8988T (cell line): ENCODE measurements at places on chromosomes 4 and X.

DNA sequence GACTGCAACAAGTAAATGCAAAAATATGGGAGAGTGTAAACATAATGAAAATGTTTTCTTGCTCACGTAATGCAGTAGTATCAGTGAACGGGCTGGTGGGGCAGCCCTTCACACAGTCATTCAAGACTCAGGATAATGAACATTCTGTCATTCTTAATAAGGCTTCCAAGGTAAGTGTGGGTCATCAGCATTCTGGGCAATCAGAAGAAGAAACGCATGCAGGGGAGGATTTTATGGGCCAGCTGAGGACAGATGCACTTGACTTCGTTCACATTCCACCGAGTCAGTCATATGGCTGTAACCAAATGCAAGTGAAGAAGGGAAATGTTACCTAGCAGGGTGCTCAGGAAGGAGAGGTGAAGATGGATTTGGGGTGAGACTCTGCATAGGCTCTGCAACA, 68.0 kb upstream of the MAP9 start:
- no peak for DNase-seq

DNA sequence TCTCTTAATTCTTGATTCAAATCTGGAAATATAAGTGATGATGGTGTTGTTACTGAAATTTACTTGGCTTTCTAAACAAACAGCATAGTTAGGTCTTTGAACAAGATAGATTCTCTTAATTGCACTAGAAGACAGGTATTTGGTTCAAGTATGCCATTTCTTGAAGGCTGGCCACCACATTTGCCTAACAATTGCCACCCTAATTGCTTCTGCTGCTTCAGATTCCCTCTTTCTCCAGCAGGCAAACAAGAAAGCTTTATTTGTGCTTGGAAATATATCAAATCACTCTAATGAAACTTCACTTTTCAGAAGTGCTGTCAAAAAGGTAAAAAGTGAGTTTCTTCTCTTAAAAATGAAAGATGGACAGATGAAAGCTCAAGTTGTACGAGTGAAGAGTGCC, 418.6 kb downstream of the INPP4B start:
- no peak for DNase-seq

DNA sequence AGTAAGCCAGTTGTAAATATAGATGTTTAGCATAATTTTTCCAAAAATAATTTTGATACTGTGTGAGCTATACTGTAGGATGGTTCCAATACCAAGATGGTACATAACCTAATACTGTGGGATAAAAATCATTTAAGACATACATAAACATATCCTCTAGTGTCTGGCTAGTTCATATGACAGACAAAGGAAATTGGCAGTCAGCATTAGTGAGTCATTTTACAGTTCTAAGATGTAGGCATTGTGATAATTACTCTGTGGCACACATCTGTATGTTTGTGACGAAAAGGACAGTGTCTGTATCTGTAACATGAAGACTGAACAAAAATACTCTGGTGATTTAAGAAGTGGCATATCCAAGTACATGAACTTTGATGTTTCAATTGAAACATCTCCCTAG, 49.6 kb downstream of the UGT2A2 start:
- no peak for DNase-seq

DNA sequence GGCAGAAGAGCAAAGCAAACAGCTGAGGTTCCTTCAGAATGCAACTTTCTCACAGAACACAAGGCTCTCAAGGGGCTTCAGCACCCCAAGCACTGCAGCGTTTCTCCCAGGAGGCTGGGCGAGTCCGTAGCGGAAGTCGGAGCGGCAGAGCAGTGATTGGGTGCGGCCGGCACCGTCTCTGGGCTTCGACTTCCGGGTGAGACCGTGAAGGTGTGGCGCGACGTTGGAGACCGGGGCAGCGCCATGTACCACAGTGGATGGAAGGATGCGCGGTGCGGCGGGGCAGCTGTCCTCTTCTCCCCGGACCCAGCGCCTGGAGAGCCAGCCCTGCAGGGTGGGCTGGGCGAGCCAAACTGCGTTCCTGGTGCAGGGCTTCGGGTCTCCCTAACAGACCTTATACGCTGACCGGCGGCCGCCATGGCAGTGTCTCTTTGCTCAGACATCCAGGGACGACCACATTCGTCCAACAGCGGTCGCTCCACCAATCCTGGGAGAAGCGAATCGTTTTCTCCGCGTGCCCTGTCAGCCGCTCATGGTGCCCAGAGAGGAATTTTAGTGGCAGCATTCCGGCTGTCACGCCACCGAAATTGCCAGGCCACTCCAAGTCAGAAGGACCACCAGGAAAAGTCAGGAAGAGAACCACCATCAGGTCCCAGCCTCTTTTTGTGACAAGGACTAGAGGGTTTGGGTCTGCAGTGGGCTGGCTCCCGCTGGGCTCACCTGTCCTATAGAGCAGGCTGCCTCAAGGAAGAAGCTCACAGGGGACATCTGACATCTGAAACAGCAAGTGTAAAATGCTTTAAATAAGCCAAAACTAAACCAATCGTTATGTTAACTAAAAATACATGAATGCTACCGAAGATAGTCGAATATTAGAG, 20.5 kb downstream of the TRIM61 start:
- no peak for DNase-seq

DNA sequence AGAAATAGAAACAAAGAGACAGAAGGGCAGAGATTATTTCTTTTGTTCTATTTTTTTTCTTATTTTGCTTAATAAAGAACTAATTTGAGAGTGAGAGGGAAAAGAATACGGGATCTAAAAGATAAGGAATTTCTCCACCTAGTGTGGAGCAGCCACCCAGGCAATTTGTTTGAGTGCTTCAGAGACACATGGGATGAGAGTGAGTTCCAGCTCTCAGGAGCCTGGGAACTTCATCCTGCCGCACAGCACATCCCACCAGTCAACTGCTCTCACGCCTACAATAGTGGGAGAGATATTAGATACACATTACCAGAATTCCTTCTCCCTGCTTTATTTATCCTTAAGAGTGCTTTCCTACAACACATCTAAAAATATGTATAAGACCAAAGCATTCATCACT, 946.4 kb downstream of the PDHA2 start:
- DNase-seq = no peak

GRCh38 chrX:27966955-27967354, 14.3 kb downstream of the DCAF8L1 start:
- no peak for DNase-seq

DNA sequence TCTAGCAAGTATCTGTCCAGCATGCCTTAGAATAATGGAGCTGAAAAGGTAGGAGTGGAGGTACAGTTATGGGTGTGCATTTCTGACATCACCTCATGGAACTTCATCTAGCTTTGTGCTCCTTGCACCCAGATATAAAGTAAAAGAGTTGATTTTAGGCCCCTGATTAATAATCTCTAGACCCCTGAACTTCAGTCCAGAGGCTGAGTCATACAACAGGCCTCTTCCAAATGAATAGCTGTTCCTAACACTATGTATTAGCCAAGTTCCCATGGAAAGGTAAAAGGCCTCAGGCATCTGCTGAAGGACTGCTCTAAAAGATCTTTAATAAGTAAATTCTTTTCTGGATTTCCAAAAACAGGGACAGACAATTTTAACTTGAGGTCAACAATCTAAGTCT, 16.2 kb downstream of the TBC1D9 start:
- DNase-seq = no peak

- DNase-seq = no peak
These were observed 1.0 kb downstream of the LAMP2 start for GRCh38 chrX:120468071-120468470.

DNA sequence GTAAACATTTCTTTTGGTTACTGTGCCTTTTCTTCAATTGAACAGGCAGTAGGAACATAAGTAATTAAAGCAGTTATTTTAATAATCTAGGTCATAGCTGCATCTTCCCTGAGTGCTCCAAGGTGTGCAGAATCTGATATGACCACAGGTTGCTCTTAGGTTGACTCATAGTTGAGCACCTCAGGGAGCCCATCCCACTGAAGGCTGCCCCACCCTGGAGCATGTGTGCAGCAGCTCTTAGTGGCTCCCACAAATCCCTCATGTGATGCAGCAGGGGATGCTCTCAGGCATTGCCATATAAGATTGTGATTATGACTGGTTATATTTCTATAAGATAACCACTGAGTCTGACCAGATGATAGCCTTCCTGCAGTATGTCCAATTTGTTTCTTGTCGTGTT, 72.3 kb downstream of the ZNF518B start:
- DNase-seq = no peak

DNA sequence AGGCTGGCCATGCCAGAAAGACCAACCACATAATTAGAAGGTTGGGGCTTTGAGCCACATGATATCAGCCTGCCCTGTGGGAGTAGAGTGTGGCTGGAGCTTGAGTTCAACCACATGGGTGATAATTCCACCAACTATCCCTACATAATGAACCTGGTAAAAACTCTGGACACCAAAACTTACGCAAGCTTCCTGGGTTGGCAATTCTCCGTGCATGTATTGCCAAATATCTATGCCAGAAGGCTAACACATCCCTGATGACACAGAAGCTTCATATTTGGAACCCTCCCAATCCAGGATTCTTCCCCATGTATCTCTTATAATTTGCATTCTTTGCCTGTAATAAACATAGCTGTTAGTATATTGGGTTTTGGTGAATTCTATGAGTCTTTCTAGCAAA, 68.2 kb downstream of the FUNDC1 start:
- DNase-seq = no peak

- DNase-seq = no peak
These were observed 139.9 kb downstream of the REPS2 start for GRCh38 chrX:17086317-17086716.

DNA sequence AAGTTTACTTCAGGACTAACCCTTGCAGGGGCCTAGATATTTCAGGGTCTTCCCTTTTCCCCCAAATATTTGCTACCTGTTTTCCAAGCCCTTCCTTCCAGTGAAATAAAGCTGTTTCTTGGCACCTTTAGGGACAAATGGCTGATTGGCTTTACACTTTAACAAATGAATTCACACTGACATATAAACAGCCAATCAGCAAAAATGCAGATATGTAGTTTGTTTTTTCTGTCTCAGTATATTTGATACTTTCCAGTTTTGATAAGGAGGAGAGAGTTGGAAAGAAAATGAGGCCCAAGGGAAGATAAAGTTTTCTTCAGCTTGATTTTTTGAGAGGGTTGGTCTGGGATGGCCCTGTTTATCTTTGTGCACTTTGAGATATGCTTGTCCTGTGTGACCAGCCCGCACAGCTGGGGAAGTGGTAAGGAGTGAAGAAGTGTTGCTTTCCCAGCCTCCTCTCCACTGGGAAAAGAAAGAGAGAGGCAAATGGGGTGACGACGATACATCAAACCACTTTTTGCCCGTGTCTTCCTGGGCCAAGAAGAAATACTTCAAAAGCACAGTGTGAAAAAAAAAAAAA, 67.5 kb downstream of the MGST2 start:
- no peak for DNase-seq

- DNase-seq = no peak
These were observed 148.3 kb downstream of the BANK1 start for GRCh38 chr4:101938836-101939235.

DNA sequence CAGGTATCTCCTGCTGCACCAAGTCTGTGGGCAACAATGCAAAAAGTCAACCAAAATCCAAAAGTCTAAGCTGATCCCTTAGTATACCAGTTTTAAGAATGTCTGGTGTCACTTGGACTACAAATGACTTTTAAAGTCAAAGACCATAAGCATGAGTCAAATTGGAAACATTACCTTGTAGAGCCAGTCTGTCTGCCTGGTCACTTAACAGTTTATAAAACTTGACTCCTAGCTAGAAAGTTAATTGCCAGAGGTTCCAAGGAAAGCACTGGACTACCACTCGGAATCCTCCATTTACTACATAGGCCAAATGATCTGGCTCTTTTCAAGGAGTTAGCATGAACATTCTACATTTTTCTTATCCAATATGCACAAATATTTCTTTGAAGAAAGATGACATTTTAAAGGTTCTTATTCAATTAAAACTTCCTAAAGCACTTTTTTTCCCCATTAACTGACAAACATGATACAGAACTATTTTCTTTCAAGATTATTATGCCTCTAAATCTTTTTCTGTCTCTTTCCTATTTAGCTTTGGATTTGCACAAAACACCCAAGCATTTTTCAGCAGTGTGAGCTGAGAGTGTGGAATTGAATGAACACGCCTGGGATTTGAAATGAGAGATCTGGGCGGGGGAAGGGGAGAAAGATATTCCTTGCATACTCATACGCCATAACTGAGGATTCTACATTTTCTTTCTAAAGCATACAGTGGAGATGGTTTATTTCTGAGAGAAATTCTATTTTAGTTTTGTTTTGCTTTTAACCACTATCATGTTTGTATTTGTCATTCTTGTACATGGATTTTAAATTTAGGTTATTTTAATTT, 188.4 kb downstream of the SHROOM3 start:
- no peak for DNase-seq

DNA sequence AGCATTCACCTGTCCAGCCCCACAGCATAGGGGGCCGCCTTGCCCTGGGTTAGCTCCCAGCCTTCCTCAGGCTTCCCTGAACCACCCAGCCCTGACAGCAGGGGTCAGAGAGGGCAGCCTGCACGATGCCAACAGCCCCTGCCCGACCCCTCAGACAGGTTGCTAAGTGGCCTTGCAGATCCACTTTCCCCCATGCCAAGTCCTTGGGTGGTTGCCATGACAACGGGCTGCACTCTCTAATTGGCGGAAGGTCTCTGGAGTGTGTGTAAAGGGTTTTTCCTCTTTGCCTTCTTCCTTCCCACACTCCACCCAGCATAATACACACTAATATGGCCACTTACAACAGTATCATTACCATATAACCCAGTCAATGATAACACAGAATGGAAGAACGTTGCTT, 99.6 kb upstream of the AFAP1 start:
- DNase-seq = no peak

DNA sequence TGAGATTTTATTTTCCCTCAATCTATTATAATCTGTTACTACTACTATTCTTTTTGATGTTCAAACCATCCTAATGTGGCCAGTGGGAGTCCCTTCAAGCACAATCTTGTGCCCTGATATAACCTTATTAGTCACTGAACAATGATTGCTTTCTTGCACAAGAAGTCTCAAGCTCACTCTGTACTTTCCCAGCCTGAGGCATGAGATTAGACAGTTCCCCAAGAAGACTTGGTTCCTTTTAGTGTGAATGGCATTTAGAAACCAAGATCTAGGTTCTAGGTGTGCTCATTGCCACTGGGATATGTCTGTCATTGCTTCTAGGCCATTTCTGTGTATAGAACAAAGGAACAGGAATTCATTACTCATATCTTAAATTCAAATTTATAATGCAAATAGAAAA, 28.0 kb upstream of the RBM41 start:
- DNase-seq = no peak

DNA sequence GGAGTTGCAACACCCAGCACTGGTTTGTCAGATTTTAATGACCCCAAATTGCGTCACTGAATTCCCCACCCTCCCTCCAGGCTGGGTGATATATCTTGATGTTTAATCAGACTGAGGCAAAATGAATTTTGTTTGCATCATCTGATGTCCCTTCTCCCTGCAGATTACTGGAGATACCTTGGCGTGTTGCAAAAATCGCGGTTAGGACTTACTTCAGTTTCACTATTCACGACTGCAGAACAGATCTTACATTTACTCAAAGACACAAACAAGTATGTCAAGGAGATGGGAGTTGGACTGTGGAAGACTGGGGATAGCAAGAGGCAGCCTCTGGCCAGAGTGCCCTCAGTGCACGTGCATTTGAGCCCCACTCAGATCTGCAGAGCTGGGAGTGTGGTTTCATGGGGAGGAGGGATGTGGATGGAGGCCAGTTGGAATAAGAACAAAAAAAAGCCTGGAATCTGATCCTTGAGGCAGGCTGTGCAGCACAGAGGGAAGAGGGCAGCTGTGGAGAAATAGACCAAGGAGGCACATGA, 92.2 kb upstream of the MTM1 start:
- no peak for DNase-seq
